B cell (primary cell): ENCODE measurements at places on chromosomes 5 and 9.

DNA sequence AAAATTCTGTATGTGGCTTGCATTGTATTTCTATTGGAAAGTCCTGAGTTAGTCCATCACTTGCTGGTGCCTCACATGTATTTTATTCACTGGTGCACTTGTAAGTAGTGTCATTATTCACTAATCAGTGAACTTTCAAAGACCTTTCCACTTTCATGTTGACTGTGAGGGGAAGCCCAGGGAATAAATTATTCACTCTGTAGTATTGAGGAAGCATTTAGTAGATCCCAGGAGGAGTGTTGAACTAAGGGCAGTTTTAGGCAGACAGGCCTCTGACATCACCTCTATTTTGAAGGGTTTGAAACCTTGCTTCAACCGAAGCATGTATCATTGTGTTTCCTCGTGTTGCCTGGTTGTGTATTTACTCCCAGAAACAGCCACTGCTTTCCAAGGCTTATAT lies 705.4 kb upstream of the RIOK2 start:
- DNase-seq: no peak

GRCh38 chr5:171647904-171648260 lies 137.7 kb upstream of the SMIM23 start:
- no peak for DNase-seq

DNA sequence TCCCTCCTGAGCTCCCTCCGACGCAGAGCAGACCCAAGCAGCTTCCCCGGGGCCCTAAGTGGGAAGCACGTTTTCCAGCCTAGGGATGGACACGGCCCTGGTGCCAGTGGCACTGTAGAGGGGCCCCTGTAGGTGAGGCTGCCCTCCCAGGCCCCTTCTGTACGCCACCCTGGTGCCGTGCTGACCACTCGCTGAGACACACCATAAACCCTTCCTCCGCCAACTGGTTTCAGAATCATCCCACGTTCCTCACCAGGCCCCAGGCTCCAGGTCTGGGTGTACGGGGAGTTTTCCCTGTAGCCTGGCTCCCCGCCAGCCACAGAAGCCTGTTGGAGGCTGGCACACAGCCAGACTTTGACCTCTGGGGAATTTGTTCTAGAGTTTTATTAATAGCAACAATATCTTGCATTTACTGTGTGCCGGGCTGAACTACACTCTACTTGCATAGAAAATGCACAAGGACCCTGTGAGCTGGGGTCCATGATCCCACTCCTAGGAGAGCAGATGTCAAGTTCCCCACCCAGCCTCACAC lies 18.2 kb upstream of the WDR38 start:
- no peak for DNase-seq

DNA sequence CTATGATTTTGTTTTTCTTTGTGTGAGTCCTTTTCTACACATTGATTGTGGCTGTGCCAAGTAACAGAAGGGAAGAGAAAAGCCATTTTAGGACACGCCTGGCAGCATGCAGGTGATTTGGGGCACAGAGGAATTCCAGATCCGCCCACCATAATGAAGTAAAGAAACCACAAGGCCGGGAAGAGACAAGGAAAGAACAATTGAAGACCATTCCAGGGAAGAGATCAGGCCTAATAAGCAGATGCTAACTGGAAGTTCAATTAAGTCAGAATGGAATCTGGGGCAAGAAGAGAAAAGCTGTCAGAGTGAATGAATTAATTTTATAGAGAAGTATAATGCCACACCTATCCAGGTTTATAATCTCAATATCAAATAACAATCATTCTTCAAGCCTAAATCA lies 110.2 kb upstream of the ISL1 start:
- DNase-seq: no peak

- DNase-seq: no peak
Measured at GRCh38 chr9:20619487-20620200, 2.7 kb downstream of the MLLT3 start.

DNA sequence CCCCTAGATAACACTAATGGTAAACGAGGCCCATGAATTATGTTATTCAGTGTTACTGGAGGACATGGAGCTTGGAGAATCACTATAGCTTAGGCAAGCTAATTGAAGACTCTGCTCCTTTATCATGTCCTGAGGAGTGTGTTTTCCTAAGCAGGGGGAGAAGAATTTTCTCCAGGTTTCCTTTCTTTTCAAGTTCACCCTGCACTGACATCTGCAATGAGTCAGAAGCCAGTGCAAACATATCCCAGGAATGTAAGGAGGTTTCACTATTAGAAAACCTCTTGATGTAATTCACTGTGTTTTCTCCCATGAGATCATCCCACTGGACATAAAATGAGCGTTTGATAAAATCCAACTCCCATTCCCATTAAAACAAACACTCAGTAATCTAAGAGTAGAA lies 75.6 kb downstream of the DMRT2 start:
- DNase-seq: no peak

DNA sequence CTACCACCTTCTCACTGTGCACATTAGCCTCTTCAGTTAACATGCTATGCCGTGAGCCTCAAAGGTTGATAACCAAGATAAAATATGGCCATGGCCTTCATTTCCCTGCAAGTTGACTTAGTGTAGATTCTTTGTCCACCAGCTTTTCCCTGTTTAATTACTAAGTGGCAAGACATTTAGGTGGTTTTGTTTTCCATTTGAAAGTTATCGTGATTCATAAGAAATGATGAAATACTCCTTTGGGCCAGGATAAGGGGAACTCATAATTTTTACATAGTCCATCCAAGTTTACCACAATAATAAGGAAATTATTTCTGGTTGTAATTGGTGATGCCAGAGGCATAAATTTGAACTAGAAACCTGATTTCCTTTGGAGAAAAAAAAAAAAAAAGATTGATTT lies 609.6 kb downstream of the TAF11L14 start:
- no peak for DNase-seq

- peak; percentile 11 for DNase-seq
Measured at GRCh38 chr9:93099551-93100275, 3.7 kb downstream of the CARD19 start.

GRCh38 chr9:88652876-88653275 lies 117.9 kb downstream of the NXNL2 start:
- DNase-seq: no peak

GRCh38 chr5:43085453-43085852 lies 35.3 kb upstream of the ZNF131 start:
- DNase-seq: no peak
